Calu3 (cell line): ENCODE measurements at places on chromosomes 16 and 17. TPM values are rescaled to one million over a fixed set of nuclear protein-coding genes. Genes with fewer than 3 reads are reported as not detected.

SLC5A10 gene
- not detected in 2 replicates for total RNA-seq

SPHK1 gene
- total RNA-seq: 1.5 and 1.7 TPM in 2 replicates

CSH2 gene
- total RNA-seq: not detected in 2 replicates

DNA sequence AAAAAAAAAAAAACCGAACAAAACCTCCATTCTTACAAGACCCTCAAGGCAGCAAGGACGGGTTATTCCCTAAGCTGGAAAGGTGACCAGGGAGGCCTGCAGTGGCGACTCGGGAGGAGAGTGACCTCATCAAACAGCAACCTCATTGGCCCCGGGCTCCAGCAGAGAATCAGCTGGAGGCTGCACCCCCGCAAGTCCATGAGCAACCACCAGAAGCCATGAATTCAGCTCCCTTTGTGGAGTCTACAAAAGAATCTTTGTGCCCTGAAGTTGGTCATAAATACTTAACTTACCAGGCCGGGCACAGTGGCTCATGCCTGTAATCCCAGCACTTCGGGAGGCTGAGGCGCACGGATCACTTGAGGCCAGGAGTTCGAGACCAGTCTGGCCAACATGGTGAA is 80.9 kb upstream of the CREBBP start:
- DNase-seq: peak; percentile 58

KCNH4 gene
- total RNA-seq: not detected in 2 replicates

- no peak for DNase-seq
Measured at GRCh38 chr16:28180655-28181460, 30.9 kb downstream of the XPO6 start.

SLC25A39 gene
- total RNA-seq: 271 and 297 TPM in 2 replicates

DNA sequence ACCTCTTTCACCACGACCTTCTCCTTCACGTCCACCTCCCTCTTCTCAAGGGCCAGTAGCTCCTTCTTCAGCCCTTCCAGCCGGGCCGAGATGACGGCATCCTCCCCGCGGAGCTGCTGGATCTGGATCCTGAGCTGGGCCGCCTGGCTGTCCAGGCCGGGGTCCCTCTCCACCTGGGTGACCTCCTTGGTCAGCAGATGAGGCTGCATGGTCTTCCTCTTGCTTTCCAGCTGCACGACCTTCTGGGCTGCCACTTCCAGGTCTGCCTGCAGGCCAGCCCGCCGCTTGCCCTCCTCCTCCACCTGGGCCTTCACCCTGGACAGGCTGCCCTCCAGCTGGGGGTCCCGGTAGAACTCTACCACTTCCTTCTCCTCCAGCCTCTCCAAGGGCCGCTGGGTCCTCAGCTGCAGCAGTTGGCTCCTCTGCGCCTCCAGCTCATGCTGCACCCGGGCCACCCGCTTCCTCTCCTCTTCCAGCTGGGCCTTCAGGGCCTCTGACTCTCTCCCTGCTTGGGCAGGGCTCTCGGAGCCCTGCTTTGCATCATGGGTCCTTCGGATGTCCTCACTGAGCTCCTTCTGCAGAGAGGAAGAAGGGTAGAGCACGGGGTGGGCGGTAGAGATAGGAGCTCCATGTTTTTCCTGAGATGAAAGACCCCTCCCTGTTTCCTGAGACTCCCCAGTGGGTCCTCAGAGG is 9.5 kb downstream of the CDK3 start:
- no peak for DNase-seq

- peak; percentile 37 for DNase-seq
Measured at GRCh38 chr17:63542942-63543821, 7.1 kb upstream of the DCAF7 start.
